ENCODE measurements at places on chromosomes 5 and 9.

GRCh38 chr5:33322632-33323031 is 118.1 kb upstream of the TARS1 start:
- peak overlapping the region; percentile 99 for H3K27ac ChIP-seq
- H3K4me3 ChIP-seq = no peak overlapping the region
- DNase-seq = no peak
- no peaks in the 10 kb centered on the region for H3K27me3 ChIP-seq
- peaks cover 38% of the 10 kb centered on the region for H3K4me1 ChIP-seq

GRCh38 chr9:82438581-82438980 is 450.0 kb downstream of the SPATA31D1 start:
- no peaks in the 10 kb centered on the region for H3K4me1 ChIP-seq
- H3K4me3 ChIP-seq = no peak overlapping the region
- no peak overlapping the region for H3K27ac ChIP-seq
- no peaks in the 10 kb centered on the region for H3K36me3 ChIP-seq
- no peaks in the 10 kb centered on the region for H3K27me3 ChIP-seq

DNA sequence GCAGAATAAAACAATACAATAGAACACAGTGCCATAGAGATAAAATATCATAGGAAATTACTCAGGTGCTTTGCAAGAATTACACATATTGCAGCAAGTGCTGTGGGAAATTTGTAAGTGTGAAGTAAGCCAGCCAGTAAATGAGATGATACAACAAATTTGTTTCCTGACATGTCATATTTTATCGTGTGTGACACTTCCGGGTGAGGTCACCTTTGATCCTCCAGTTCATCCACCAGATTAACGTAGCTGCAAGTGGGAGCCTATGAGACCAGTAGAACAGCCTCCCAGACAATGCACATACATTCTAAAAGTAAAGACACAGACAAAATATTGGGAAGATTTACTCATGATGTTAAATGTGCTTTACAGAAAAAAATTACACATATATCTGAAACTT is 72.2 kb downstream of the PRDM9 start:
- no peaks in the 10 kb centered on the region for H3K4me1 ChIP-seq
- H3K4me3 ChIP-seq = no peak overlapping the region
- no peaks in the 10 kb centered on the region for H3K36me3 ChIP-seq
- H3K27me3 ChIP-seq = no peaks in the 10 kb centered on the region
- no peak overlapping the region for H3K27ac ChIP-seq

DNA sequence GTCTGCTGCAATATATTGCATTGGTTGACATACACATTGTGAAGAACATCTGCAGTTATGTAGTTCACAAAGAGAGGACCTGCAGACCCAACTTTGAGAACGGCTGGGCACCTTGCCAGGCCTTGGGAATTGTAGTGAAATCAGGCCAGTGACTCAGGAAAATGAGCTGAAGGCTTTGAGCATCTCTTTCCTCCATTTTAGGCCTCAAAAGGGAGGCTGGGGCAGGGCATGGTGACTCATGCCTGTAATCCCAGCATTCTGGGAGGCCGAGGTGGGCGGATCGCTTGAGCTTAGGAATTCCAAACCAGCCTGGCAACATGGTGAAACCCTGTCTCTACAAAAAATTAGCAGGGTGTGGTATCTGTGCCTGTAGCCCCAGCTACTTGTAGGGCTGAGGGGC is 1.4 kb upstream of the IPPK start:
- H3K27ac ChIP-seq = peak overlapping the region; percentile 96
- peaks cover 15% of the 10 kb centered on the region for H3K4me1 ChIP-seq
- H3K4me3 ChIP-seq = peak overlapping the region; percentile 88
- DNase-seq = peak; percentile 91
- H3K36me3 ChIP-seq = peaks cover 7% of the 10 kb centered on the region
- no peaks in the 10 kb centered on the region for H3K27me3 ChIP-seq

DNA sequence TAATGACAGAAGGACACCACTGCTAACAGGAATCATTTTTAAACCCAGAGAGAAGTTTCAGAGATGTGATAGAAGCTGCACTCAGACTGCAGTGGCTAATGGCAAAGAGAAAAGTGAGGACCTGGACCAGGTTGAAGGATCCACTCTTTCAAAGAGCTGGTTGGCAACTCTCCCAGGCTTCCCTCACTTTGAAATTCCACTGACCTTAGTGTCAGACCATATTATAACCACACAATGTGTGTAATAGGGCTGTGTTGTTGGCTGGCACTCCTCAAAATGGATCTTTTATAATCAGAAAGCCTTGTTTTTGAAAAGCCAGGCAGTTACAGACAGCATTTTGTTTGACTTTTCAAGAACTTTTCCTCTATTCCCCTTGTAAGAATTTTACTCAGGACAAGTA is 280.7 kb downstream of the PRELID2 start:
- no peak overlapping the region for H3K4me3 ChIP-seq
- H3K36me3 ChIP-seq = no peaks in the 10 kb centered on the region
- H3K27me3 ChIP-seq = no peaks in the 10 kb centered on the region
- peaks cover 9% of the 10 kb centered on the region for H3K4me1 ChIP-seq

GRCh38 chr5:171158581-171158980 is 150.5 kb upstream of the TLX3 start:
- H3K36me3 ChIP-seq = no peaks in the 10 kb centered on the region
- no peaks in the 10 kb centered on the region for H3K4me1 ChIP-seq
- no peak for DNase-seq
- no peaks in the 10 kb centered on the region for H3K27me3 ChIP-seq
